ENCODE measurements at places on chromosomes 7 and 10. TPM values are rescaled to one million over a fixed set of nuclear protein-coding genes. Genes with fewer than 3 reads are reported as not detected.

DNA sequence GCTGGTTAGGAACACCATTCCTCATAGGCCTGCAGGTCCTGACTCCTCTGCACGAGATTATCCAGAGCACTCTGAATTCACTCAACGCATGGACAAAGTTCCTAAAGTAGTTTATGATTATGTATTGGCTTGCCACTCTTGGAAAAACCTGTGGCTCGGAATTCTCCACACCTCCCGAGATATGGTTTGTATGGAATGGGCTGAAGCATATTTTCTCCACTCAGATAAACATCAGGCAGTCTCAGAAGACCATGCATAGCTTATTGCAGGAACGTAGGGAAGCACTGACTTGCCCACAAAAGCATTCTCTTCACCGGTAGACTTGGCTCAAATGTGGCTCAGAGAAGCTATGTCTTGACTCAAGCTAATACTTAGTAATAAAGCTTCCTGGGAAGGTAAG is 338.6 kb upstream of the NFE2L3 start:
- H3K27ac ChIP-seq, result no peak overlapping the region
- no peak for DNase-seq
- no peaks in the 10 kb centered on the region for H3K4me1 ChIP-seq
- no peaks in the 10 kb centered on the region for H3K36me3 ChIP-seq
- no peak overlapping the region for H3K4me3 ChIP-seq

GRCh38 chr10:117160567-117160966 is 22.5 kb upstream of the VAX1 start:
- H3K36me3 ChIP-seq, result no peaks in the 10 kb centered on the region
- no peak for DNase-seq
- no peak overlapping the region for H3K4me3 ChIP-seq
- peaks cover 97% of the 10 kb centered on the region for H3K27me3 ChIP-seq

GRCh38 chr7:42084263-42084662 is 152.7 kb downstream of the GLI3 start:
- no peak overlapping the region for H3K27ac ChIP-seq
- no peak overlapping the region for H3K4me3 ChIP-seq
- no peaks in the 10 kb centered on the region for H3K36me3 ChIP-seq
- DNase-seq, result no peak

GRCh38 chr10:92809840-92810239 is 38.5 kb upstream of the EXOC6 start:
- H3K27me3 ChIP-seq, result no peaks in the 10 kb centered on the region
- peaks cover 12% of the 10 kb centered on the region for H3K4me1 ChIP-seq
- H3K27ac ChIP-seq, result no peak overlapping the region
- H3K4me3 ChIP-seq, result no peak overlapping the region
- no peaks in the 10 kb centered on the region for H3K36me3 ChIP-seq
- no peak for DNase-seq

DNA sequence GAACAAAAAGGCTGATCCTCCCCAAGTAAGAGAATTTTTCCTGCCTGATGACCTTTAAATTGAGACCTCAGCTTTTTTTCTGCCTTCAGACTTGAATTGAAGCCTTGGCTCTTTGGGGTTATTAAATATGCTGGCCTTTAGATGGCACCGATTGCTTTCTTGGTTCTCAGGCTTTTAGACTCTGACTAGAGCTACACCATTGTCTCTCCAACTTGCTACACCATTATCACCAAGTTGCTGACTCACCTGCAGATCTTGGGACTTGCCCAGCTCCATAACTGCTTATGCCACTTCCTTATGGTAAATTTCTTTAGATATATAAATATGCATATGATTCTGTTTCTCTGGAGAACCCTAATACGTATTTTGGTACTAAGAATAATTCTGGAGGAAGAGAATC is 3.1 kb upstream of the ABCA13 start:
- H3K27me3 ChIP-seq, result no peaks in the 10 kb centered on the region
- H3K36me3 ChIP-seq, result no peaks in the 10 kb centered on the region
- DNase-seq, result no peak
- no peak overlapping the region for H3K4me3 ChIP-seq
- no peak overlapping the region for H3K27ac ChIP-seq

DNA sequence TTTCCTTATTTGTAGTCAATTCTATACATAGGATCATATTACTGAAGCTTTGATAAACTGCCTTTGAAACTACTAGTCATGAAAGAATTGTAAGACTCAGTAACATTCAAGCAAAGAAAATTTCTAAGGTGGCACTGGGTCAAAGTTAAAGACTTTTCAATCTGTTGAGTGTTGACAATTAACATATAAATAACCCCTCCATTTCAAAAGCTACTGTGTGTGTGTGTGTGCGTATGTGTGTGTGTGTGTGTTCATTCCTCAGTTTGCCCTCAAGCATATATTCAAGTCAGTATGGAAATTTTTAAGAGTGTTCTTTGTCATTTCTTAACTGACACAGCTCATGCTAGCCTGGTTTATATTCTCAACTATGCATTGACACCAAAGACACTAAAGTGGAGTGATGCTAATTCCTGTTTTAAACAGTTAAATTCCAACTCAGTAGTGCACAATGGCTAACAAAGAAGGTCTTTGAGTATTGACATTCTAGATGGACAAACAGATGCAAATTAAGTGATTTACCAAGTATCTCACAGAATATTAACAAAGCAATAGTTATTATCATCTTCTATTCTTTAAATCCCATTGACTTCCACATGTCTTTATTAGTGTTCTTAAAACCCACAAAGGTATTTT is 314.8 kb upstream of the GRM3 start:
- DNase-seq, result no peak
- H3K27ac ChIP-seq, result no peak overlapping the region
- H3K36me3 ChIP-seq, result no peaks in the 10 kb centered on the region
- no peak overlapping the region for H3K4me3 ChIP-seq

DNA sequence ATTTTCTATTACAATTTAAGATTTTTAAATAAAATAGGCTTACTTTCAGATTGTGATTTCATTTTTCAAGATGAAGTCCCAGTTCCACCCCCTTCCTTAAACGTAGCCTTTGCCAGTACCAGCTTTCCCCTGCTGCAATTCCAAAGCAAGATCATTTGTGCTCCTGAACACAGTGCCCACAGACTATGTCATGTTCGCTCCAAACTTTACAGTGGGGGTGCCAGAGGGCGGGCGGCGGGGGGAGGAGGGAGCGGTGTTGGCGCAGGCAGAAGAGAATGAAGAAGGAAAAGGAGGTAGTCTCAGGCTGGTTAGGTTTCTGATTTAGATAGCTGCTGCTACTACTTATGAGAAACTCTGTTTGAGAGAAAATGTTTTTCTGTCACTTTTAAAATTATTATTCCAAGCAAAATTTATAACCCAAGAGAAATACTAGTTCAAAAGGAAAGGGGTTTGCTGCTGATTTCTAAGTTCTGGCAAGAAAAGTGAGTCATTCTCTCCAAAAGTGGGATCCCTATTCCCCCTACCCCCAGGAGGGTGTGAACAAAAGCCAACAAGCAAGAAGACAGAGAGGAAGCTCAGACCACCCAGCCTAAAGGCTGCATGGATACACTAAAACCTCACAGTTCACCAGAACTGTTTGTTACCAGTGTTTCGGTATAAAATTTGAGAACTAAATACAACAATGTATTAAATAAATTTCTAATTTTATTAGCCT is 109.6 kb downstream of the SRPK2 start:
- no peak for DNase-seq
- H3K4me3 ChIP-seq, result no peak overlapping the region
- no peaks in the 10 kb centered on the region for H3K36me3 ChIP-seq
- H3K27me3 ChIP-seq, result no peaks in the 10 kb centered on the region
- no peaks in the 10 kb centered on the region for H3K4me1 ChIP-seq

Gene GCK
- total RNA-seq, result not detected

DNA sequence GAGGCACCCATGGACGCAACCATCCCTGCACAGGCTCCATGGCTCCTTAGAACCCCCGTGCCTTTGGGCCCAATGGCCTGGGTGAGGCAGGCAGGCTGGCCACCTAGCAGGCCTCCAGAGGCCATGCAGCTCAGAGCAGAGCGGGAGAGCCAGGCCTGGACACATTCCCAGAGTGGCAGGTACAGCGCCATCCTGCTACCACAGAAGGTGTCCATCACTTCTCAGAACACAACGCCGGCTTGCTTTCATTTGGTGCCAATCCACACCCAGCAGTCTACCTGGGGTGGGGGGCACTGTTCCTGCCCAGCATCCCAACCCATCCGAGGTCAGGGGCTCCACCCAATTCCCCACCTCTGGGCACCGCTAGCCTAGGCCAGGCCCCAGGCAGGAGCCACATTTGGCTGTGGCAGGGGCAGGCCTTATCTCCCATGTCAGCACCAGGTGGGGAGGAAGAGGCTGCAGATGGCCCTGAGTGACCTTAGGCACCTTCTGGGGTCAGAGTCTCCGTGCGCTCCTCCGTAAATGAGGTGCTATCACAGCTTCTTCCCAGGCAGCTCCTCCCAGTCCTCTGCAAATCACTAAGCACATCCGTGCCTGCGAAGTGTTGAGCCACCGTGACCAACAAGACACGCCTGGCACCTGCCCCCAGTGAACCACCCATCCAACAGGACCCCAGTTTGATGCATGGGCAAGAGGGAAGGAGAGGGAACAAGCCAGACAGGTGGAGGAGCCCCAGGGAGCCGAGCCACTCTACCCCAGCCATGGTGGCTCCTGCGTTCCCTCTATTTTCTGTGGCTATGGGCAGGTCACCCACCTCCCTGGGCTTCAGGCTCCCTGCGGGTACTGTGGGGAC is 14.2 kb downstream of the KCNH2 start:
- H3K36me3 ChIP-seq, result no peaks in the 10 kb centered on the region
- H3K4me3 ChIP-seq, result no peak overlapping the region
- no peak for DNase-seq
- H3K27me3 ChIP-seq, result peaks cover 24% of the 10 kb centered on the region
- H3K4me1 ChIP-seq, result peaks cover 25% of the 10 kb centered on the region
